ENCODE measurements at places on chromosomes 1 and 21.

DNA sequence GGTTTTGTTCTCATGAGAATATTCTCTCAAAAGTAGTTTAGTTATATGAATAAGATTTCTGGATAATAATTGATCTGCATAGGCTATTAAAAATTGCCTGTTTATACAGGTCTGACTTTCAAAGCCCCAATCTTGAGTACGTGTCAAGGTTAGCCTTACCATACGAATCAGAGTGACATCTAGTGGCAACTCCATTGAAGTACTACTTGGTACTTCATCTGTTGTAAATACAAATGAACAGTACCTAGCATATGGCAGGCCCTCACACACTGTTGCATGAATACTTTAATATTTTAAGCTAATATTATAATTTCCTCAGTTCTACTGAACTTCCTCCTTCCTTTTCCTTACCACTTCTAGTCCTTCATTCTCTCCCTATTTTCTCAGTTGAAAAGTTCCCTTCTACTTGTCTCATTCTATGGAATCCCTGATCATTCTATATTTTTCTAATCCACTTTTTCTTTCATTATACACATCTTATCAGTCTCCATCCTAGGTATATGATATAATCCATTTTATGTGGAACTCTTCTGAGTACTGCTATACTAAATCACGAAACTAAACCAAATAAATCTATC, 101.2 kb downstream of the AKT3 start:
- DNase-seq: peak; percentile 72

DNA sequence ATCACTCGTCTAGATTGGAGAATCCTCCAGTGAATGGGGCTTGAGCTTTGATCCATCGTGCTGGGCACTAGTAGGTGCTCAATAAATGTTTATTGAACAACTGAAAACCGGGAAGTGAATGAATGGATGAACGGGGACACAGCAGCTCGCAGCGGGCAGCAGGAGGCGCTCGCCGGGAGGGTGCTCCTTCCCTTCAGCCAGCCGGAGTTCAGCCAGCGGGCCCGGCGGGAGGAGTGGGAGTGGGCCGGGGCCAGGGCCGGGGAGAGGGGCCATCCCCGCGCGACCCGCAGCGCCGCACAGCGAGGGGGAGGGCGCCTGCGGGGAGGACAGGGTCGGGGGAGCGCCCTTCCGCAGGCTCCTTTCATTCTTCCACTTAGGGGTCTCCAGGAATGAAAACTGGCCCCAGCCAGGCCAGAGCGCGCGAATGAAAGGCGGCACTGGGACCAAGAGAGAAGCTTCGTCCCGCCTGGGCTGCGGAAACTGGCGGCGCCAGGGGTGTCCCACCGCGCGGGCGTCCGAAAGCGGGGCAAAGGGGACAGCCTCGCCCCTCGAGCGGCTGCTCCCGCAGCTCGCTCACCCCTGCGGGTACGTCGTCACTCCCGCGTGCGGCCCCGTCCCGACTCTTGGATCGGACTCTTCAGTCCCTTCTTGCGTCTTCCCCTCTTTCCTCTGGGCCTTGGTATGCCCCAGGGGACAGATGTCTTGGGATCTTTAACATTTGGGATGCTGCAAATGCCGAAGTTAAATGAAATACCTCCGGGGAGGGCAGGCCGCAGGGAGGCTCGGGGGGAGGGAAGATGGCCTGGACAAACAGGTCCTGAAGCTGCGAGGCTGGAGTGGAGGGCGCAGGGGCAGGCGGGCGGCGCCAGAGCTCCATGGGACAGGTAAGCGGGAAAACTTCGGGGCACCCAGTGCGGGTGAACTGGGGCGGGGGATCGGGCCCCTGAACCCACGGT, 3.6 kb upstream of the INAVA start:
- no peak for DNase-seq

GRCh38 chr21:43020771-43021170, 46.4 kb downstream of the PKNOX1 start:
- no peak for DNase-seq

- peak; percentile 15 for DNase-seq
Observed at GRCh38 chr1:94962409-94963265, 35.7 kb upstream of the CNN3 start.

DNA sequence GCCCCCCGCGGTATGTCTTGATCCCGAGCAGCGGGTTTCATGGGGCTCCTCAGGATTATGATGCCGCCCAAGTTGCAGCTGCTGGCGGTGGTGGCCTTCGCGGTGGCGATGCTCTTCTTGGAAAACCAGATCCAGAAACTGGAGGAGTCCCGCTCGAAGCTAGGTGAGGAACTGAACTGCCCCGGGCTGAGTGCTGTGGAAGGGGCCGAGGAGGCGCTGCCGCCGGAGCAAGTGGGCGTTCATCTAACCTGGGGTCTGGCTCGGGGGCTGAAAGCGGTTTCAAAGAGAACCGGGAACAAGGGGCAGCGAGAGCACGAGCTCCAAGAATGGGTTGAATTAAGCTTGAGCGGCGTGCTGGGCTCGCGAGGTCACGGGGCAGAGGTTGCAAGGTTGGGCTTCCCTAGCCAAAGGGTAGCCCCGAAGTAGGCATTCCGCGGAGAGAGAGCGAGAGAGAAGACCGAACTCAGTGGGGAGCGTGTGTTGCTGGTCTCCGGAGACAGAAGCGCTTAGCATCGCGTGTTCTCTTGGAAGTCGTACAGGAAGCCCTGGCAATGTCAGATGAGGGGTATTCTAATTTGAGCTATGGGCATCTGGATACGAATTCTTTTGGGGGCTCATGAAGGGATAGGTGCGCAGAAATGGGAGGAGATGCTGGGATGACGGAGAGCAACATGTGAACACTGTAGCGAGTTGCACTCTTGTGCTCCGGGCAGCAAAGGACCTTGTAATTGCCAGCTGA, 732 bp downstream of the HS2ST1 start:
- DNase-seq: peak; percentile 37

DNA sequence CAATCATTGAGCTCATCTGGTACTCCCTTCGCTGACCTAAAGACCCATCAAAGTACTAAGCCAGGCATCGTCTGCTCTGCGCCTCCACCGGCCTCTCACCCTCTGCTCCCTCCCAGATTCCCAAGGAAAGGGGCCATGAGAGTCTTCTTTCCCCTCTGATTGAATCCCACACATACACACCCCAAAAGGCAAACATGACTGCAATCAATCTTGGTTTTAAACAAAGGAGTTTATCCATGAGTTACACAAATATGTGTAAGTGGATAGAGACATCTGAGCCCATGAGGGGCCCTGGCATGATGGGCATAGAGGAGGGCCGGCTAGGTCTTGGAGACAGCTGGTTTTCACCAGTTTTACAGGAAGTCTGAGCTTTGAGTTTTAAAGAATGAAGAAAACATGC, 50.9 kb downstream of the CAPN2 start:
- no peak for DNase-seq

GRCh38 chr1:156502894-156503697, 2.5 kb upstream of the MEF2D start:
- no peak for DNase-seq

GRCh38 chr1:54403808-54404261, 2.4 kb downstream of the SSBP3 start:
- DNase-seq: no peak

DNA sequence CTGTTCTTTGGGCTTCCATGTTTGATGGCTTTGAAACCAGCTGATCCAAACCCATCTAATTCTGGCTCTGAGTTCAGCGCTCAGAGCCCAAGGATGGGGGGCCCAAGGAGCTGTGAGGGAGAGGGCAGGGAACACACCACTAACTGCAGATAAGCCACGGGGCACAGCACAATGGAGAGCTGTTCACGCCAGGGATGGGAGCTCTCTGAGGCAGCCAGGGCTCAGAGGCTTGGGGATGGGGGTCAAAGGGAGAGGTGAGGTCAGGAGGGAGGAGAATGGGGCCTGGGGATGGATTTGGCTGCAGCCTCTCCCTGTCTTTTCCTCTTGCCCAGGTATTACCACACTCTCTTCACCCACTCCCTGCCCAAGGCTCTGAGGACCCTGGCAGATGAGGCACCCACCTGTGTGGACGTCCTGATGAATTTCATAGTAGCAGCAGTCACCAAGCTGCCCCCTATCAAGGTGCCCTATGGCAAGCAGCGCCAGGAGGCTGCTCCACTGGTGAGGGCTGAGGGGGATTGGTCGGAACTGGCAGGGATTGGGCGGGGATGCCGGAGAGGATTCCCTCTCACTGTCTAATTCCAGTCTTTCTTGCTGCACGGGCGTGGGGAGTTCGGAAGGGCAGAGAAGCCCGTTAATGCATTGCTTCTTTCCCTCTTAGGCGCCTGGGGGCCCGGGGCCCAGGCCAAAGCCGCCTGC, 11.3 kb downstream of the SLC30A2 start:
- no peak for DNase-seq

- DNase-seq: no peak
Observed at GRCh38 chr1:53195246-53196016, 1.2 kb upstream of the CPT2 start.
